Right ventricle myocardium inferior (tissue), 1 donor: ENCODE measurements at places on chromosomes 5 and 9. TPM values are rescaled to one million over a fixed set of nuclear protein-coding genes. Genes with fewer than 3 reads are reported as not detected.

GRCh38 chr5:24633715-24634325, 11.0 kb downstream of the CDH10 start:
- no peak for DNase-seq

DNA sequence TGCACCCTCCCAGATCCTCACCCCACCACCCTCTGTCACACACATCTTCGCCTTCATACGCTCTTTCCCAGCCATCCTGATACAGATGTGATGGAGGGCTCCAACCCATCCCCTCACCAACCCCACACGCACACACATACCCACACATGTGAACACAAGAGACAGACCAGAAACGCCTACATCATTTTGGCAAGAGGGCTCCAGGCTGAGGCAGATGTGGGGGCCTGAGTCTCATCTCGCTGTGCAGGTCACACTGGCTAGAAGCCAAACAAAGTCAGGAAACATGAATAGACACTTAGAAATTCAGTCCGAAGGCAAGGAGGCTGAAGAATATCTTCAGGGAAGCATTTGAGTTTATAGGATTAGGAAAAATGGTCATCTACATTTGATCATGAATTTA, 6.2 kb downstream of the PRDM12 start:
- DNase-seq, result no peak

FABP6 gene
- total RNA-seq, result 3.5 TPM

DNA sequence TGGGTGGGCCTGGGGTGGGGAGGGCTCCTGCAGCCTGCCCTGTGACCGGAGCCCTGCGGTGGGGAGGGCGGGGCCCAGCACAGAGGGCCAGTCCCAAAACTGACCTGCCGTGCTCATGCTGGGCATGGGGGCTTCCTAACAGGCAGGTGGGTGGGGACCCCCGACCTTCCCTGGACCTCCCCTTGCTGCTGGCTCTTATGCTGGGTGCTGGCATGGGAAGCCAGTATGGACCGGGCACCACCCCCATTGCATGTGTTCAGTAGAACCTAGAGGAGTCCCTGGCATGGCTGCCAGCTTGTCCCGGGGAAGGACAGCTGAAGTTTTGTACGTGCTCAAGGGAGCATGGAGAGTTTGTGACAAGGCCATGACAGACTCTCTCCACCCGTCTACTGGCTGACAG, 37.1 kb downstream of the WNK2 start:
- DNase-seq, result peak; percentile 68

DNA sequence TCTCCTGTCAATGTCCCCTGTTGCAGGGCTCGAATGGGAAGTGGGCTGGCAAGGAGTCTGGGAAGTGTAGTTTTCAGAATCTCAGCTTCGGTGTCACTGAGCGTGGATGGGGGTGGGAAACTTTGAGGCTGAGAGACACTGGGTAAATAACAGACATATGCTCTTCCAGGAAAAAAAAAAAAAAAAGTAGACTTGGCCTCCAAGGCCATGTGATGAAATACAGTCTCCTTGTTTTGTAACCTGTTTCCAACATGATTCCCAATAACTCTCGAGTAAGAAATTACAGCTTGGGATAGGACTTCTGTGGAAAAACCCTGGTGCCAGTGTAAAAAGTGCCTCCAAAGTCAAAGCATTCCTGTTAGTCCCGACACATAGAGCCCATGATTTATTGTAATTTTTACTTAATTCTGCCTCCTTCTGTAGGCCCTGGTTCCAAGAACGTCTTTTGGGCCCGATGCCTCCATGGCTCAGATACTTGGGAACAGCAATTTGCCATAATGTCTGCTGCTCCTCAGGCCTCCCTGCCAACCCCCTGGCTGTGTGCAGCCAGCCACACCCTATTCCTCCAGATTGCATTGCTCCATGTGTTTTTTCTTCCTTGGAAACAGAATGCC, 119.5 kb upstream of the TNC start:
- DNase-seq, result peak; percentile 63

PCDHB6 gene
- 0.51 TPM for total RNA-seq

PCDHB8 gene
- total RNA-seq, result 2.2 TPM
